ENCODE measurements at places on chromosomes 1 and 21.

DNA sequence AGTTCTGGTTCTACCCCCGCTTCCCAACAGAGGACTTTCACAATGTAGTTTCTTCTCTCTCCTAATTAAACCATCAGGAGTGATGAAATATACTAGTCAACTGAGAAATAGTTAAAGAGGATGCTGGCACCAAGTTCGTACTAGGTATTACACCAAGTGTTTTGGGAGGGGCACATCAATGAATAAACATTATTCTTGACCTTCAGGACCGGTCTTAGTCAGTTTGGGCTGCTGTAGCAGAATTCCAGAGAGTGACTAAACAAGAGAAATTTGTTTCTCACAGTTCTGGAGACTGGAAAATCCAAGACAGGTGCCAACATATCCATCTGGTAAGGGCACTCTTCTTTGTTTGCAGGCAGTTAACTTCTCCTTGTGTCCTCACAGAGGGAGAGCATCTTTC, 103.8 kb downstream of the SPATA17 start:
- no peak for DNase-seq

DNA sequence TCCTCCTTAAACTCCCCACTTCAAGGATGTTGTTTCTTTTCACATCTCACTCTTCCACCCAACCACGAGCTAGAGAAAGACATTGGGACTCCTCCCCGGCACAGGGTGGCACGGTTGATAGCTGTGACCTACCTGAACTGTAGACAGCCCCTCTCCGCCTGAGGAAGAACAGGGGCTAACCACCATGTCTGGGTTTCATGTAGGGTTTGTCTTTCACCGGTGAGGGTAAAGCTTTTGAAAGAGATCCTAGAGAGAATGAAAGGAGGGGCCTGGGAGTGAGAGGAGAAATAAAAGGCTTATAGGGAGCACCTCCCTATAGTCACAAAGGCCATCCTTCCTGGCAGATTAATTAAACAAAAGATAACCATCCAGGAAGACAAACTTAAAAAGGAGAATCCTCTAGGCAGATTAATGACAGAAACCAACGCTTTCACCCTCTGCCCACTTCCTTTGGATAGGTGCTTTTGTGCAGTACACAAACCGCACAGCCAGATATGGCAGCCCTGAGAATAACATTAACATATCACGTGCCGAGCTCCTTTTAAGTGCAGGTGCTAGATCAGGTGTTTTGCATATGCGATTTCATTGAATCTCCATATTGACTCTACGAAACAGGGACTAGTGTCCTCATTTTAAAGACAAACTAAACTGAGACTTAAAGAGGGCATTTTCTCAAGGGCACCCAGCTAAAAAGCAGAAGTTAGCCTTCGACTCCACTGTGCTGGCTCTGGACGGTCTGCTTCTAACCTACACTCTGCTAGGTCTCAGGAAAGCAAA, 178.1 kb upstream of the RUNX1 start:
- no peak for DNase-seq

DNA sequence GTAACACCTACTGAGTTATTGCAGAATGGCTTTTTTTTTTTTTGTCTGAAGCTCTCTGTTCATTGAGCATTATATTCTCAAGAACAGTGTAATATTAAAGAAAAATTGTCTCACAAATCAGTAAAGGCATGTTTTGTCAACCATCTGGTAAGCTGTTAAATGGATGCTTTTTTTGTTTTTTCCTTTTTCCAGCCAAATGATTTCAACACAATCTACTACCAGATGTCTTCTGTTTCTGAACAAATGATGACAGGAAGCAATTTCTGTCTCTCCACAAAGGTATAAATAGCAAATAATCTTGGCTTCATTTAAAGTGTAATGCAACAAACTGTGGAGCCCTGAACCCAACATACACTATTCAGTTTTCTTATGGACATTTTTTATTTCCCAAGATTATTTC, 78.6 kb upstream of the RGS2 start:
- no peak for DNase-seq

- peak; percentile 67 for DNase-seq
Measured at GRCh38 chr1:34460193-34460592, 283.5 kb downstream of the C1orf94 start.

DNA sequence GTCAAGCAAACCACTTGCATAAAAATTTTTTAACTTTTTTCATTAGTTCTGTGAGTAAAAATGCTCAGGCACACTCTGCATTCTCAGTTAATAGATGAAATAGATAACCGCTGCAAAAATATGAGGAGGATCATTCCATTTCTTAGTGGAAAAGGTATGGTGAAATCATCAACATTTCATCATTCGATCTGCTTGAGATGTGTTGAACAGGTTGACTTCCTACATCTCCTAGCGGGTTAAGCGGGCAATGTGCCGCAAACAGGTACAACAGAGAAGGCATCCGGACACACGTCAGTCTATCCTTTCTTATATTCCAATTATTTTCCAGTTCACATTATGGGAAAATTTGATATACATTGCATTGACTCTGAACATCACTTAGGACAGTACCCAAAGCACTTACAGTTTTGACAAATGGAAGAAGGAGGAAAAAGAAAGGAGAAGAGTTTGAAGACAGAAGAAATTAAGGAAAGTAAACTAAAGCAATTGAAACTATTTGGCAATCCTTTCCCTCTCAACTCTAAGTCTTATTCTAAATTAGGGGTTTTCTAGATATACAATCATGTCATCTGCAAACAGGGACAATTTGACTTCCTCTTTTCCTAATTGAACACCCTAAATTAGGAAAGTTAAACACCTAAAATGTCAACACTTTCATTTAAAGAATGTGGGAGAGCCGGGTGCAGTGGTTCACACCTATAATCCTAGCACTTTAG, 33.5 kb downstream of the NIBAN1 start:
- no peak for DNase-seq

GRCh38 chr1:218080863-218081262, 204.2 kb upstream of the RRP15 start:
- no peak for DNase-seq

- no peak for DNase-seq
Measured at GRCh38 chr1:236886199-236886598, 91.1 kb downstream of the MTR start.

GRCh38 chr1:51218570-51218969, 17.5 kb upstream of the RNF11 start:
- DNase-seq = no peak
